ENCODE measurements at places on chromosomes 4 and X.

DNA sequence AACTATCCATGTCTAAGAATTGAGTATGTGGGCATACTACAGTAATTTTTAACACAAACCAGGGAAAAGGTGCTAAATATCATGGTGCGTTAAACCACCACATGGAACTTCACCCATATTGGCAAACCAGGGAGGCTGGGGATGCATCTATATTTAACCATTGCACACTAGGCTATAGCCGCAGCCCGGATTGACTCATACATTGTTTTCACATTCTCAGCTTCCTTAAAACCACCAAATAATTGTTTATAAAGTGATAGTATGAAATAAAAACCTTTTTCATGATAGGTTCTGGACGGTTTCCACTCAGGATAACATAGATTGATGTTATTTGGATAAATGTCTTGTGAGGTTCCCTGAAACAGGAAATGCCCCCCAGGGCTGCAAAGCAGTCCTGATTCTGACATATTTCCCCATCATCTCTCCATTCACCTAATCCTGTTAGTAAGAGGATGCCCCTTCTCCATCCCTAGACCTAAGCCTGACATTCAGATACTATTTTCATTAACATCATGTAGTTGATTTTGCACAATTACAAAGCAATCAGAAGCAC, 7.9 kb downstream of the COL25A1 start:
- no peak for DNase-seq

DNA sequence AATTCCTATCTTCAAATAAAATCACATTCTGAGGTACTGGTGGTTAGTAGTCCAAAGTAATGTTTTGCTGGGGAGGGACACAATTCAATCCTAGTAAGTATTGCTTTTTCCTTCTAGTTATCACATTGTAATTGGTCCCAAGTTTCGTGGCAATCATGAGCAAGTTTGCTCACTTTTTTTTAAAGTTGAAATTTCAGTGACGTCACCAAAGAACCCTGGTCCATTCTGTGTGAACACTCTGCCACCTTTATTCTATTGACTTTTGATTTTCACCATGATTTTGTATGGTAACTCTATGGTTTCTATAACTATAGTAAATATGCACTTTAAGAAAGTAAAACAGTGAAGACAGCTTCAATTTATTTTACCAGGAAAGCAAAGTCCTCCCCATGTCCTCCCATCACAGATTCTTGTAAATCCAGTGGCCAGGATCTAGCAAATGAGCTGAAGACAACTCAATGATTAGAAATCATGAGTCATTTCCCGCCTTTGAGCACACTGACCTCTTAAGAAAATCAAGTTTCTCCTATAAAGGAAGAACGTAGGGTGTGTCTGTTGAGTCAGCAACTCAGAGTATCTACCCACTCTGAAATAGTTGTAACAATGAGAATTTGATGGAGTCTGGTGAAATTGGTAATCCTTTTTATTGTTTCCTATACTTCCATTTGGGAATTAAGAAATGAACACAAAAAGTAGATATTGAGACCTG, 1306.6 kb upstream of the PABPC4L start:
- no peak for DNase-seq

DNA sequence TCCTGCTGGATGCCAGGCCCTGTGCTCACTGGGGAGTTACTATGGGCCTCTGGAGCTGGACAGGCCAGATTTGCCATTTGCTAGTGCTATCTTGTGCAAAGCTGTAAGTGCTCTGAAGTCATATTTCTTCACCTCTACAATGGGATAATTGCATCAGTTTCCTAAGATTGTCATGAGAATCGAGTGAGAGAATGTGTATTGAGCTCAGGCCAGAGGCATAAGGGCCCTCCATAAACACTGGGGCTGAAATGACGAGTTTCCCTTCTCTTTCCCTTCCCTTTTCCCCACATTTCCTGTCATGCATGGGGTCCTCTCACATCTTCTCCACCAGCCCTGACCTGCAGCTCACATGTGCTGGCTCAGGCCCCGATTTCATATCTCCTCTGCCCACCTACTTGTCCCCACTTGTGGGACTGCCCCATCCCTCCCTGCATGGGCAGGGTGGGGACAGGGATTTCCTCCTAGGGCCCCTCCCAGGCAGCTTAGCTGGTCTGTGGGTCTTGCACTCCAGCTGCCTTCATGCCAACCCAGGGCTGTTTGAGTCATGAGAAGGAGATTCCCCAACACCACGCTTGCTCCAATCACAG, 358.8 kb downstream of the MID1IP1 start:
- DNase-seq, result no peak

GRCh38 chr4:113273721-113274220, 224.3 kb downstream of the ANK2 start:
- DNase-seq, result no peak

- DNase-seq, result no peak
These were observed 1.4 kb downstream of the WDFY3 start for GRCh38 chr4:84964995-84965552.

GRCh38 chrX:51891821-51892551, 1.4 kb upstream of the MAGED1 start:
- DNase-seq, result no peak

GRCh38 chr4:162456106-162456505, 292.3 kb upstream of the FSTL5 start:
- no peak for DNase-seq

GRCh38 chrX:133594156-133594555, 178.9 kb upstream of the GPC4 start:
- no peak for DNase-seq

- DNase-seq, result no peak
These were observed 763.6 kb upstream of the AGA start for GRCh38 chr4:178205826-178206225.

- no peak for DNase-seq
These were observed 10.5 kb upstream of the NDUFC1 start for GRCh38 chr4:139312552-139313332.

DNA sequence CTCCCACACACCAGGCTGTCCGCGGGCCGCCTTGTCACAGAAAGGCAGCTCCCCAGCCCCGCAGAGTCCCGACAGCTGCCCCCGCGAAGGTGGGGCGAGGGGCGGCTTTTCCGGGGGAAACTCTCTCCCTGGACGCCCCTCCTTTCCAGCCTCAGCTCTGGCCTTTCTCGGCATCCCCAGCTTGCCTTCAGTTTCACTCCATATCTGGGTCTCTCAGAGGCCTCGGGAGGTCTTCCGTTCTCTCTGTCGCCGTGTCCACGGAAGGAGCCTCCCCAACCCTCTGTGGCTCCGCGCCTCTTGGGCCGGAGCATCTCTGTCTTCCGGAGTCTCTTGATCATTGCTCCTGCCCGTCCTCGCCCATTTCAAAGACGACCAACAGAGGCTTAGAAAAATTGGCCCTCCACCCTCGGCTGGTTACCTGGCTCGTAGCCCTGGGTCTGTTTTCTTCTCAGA, 6.1 kb upstream of the MSX1 start:
- no peak for DNase-seq

- no peak for DNase-seq
These were observed 1036.4 kb downstream of the PCDH18 start for GRCh38 chr4:136495851-136496250.

GRCh38 chr4:47840291-47840690, 2.4 kb upstream of the CORIN start:
- no peak for DNase-seq

GRCh38 chr4:38911257-38911656, 43.7 kb downstream of the FAM114A1 start:
- no peak for DNase-seq

DNA sequence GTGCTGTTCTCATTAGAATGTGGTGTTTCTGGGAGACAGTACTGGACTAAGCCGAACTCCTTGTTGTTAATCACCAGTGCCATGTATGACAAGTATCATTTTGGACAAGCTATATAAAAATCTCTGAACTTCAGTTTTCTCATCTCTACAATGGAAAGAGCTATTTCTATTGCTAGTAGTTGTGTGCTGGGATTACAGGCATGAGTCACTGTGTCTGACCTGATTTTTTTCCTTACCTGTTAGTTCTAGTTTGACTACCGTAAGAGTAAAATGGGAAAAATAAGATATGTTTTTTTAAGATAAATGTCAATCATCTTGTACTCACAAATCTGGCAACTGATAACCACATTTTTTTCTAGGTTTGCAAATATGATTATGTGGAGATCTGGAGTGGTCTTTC, 192.3 kb downstream of the TLL1 start:
- no peak for DNase-seq

GRCh38 chrX:153465691-153466380, 4.5 kb downstream of the HAUS7 start:
- no peak for DNase-seq

DNA sequence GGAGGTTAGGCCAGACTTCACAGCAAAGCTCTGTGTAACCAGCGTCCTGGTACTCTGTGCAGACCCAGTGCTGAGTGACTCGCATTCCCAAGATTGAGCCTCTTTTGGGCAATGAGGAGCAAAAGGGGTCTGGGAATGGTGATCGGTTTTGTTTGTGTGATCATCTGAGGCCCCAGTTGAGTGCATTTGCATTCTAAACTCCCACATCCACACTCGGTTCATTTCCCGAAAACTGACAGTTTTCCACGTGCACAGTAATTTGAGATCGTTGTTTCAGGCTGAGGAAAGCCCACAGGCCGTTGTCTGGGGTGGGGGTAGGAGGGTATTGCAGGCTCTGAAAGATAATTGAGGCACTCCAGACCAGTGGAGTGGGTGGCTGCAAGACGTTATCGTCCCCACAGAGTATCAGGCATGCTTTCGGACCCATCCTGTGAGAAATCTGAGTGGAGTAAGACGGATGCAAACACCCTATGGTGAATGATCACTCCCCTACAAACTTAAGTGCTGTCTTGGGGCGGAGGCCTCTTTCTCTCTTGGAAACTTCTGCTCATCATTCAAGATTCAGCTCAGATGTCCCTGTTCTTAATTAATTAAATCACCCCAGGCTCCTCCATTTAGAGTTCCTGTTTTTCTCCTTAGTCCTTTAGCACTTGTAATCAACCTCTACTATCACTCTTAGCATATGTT, 96.1 kb downstream of the AFF1 start:
- no peak for DNase-seq

DNA sequence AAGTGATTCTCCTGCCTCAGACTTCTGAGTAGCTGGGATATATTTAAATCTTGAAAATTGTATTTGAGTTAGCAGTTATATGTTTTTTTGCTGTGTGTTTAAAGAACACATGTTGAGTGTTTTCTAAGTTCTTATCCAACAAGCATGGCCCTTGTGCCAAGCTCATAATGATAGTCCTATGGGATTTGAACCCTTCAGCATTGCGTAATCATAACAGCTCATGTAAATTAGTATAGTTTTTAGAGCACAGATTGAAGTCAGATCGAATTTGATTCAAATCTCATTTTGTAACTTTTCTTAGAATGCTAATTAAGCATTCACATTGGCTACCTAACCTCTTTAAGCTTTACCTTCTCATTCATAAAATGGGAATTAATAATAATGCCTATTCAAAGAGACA, 12.2 kb downstream of the FAM149A start:
- no peak for DNase-seq

- no peak for DNase-seq
These were observed 124.9 kb downstream of the CBLL2 start for GRCh38 chrX:22397566-22397965.

DNA sequence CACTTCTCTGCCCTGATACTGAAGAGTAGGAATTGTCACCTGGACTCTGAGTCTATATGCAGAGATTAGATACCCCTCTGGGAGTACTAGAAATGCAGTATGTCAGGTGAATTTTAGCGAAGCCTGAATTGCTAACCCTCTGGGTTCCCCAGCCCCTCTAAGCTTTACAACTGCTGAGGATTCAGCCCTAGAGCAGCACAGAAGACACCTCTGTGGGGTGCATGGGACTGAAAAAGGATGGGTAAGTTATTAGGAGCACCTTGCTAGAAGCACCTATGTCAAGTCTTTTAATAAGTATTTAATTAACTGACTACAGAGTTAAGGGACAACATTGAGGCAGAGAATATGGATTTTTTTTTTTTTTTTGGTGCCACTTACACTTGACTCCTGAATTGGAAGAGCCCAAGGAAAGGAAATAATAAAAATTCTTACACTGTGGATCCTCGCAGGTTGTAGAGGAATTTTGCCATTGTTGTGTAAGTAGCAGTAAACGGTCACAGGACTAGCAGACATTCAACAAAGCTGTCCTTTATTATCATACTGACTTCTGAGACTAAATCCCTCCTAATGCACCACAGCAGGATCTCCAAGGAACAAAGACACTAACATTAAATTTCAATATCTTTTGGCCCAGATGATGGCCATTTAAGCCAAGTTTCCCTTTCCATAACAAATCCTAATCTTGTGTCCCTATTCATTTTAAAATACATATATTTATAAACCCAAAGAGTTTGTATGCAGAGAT, 253.2 kb downstream of the ANKRD50 start:
- no peak for DNase-seq

All from activated CD8-positive, alpha-beta memory T cell treated with anti-CD3 and anti-CD28 coated beads for 1 hour (primary cell).